ENCODE measurements at places on chromosomes 12 and 14. TPM values are rescaled to one million over a fixed set of nuclear protein-coding genes. Genes with fewer than 3 reads are reported as not detected.

DNA sequence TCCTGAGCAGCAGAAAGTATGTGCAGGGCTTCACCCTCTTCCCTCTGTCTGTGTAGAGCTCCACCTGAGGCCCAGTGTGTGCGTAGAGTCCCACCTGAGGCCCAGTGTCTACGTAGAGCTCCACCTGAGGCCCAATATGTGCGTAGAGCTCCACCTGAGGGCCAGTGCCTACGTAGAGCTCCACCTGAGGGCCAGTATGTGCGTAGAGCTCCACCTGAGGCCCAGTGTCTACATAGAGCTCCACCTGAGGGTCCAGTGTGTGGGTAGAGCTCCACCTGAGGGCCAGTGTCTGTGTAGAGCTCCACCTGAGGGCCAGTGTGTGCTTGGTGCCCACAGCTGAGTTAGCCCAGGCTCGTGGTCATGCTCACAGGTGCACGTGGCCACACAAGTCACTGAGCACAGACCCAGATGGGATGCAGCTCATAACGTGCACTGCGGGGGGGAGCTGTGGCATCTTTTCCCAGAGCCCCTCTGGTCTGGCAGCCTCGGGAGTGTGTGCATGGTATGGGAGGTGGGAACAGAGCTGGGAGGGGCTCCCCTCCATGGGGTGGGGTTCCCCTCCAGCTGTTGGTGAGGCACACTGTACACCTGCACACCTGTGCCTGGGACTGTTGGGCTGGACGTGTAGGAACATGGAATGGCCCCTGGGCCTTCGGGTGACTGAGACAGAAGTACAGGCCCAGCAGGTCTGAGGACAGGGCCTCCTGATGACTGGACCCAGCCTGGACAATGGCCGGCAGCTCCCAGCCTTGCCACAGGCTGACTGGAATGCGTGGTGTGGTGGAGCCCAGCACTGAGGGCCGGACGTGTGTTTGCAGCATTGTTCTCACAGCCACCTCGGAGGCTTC is 20.1 kb downstream of the PACS2 start:
- peak; percentile 46 for DNase-seq
- no peaks in the 10 kb centered on the region for H3K27me3 ChIP-seq
- peaks cover 16% of the 10 kb centered on the region for H3K4me1 ChIP-seq
- H3K27ac ChIP-seq = no peak overlapping the region

RNU4-1 gene
- not detected for total RNA-seq

- peaks cover 61% of the 10 kb centered on the region for H3K4me1 ChIP-seq
- no peaks in the 10 kb centered on the region for H3K36me3 ChIP-seq
- no peak for DNase-seq
- H3K27ac ChIP-seq = no peak overlapping the region
Measured at GRCh38 chr14:90603841-90604240, 207.0 kb downstream of the CALM1 start.

TBX3 gene
- 0.35 TPM for total RNA-seq

- H3K4me1 ChIP-seq = no peaks in the 10 kb centered on the region
- no peaks in the 10 kb centered on the region for H3K36me3 ChIP-seq
- no peak overlapping the region for H3K4me3 ChIP-seq
- no peaks in the 10 kb centered on the region for H3K27me3 ChIP-seq
- H3K27ac ChIP-seq = no peak overlapping the region
Measured at GRCh38 chr12:116325336-116325664, 47.8 kb upstream of the MED13L start.

DNA sequence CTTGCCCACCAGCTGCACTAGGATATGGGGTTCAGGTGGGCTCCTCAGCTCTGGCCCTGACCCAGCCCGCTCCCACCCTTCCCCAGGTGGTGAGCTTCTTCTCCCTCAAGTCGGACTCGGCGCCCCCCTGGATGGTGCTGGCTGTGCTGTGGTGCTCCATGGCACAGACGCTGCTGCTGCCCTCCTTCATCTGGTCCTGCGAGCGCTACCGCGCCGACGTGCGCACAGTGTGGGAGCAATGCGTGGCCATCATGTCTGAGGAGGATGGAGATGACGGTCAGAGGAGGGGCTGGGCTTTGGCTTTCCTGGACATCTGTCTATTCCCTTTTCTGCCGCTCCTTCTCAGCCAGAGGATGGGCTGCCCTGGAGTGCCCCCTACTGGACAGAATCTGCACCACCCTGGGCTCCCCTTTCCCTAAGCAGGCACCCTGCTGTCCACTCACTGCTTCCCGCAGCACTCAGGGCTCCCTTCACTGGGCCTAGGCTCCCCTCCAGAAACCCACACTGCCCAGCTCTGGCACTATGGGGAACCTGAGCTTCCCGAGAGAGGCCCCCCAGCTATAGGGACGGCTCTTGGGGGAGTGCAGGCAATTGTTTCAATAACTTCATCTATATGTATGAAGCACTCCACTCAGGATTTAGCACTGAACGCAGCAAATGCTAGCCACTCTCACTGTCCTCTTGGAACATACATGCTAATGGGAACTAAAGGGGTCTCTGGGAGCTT is 2.6 kb upstream of the P3H3 start:
- H3K36me3 ChIP-seq = no peaks in the 10 kb centered on the region
- peaks cover 46% of the 10 kb centered on the region for H3K27me3 ChIP-seq
- H3K4me3 ChIP-seq = peak overlapping the region; percentile 63
- peak; percentile 91 for DNase-seq
- peaks cover 45% of the 10 kb centered on the region for H3K4me1 ChIP-seq

DNA sequence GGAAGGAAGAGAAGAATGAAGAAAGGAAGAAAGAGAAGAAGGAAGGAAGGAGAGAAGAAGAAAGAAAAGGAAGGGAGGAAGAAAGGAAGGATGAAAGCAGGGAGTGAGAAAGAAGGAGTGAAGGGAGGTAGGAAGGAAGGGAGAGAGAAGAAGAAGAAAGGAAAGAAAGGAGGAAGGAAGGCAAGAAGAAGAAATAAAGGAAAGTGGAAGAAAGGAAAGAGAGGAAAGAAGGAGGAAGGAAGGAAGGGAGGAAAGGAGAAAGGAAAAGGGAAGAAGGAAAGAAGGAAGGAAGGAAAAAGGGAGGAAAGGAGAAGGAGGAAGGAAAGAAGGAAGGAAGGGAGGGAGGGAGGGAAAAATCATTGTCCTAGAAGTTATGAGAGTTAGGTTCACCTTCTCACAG is 696.6 kb upstream of the TMEM132C start:
- H3K27ac ChIP-seq = no peak overlapping the region
- H3K27me3 ChIP-seq = no peaks in the 10 kb centered on the region
- no peaks in the 10 kb centered on the region for H3K36me3 ChIP-seq
- no peak for DNase-seq
- no peaks in the 10 kb centered on the region for H3K4me1 ChIP-seq
- H3K4me3 ChIP-seq = no peak overlapping the region

DNA sequence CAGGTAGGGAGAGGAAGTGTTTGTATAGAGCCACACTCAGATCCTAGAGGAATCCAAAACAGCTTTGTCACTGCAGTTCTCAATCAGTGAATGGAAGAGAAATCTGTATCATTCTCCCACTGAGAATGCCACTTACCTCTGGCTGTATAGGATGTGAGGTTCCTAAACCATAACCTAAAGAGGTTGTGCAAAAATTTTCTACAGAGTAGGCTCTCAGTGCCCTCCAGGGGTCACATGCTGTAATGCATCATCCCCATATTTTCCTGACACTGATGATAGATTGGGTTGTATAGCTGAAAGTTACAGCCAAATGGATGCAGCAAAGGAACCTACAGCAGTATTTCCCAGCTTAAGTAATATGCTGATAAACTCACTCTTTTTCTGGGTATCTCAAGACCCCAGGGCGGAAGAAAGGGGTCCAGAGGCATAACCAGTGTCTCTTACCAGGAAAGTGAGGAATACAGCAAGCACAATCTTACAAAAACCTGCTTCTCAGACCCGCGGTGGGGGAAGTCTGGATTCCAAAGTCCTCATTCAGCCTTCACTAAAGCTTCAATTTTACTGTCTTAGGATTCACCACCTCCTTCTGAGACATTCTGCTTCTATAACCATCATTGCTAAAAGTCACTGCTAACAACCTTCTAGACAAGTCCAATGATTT is 3.8 kb downstream of the BCDIN3D start:
- H3K27me3 ChIP-seq = no peaks in the 10 kb centered on the region
- H3K36me3 ChIP-seq = no peaks in the 10 kb centered on the region
- H3K4me3 ChIP-seq = no peak overlapping the region
- no peak overlapping the region for H3K27ac ChIP-seq

DNA sequence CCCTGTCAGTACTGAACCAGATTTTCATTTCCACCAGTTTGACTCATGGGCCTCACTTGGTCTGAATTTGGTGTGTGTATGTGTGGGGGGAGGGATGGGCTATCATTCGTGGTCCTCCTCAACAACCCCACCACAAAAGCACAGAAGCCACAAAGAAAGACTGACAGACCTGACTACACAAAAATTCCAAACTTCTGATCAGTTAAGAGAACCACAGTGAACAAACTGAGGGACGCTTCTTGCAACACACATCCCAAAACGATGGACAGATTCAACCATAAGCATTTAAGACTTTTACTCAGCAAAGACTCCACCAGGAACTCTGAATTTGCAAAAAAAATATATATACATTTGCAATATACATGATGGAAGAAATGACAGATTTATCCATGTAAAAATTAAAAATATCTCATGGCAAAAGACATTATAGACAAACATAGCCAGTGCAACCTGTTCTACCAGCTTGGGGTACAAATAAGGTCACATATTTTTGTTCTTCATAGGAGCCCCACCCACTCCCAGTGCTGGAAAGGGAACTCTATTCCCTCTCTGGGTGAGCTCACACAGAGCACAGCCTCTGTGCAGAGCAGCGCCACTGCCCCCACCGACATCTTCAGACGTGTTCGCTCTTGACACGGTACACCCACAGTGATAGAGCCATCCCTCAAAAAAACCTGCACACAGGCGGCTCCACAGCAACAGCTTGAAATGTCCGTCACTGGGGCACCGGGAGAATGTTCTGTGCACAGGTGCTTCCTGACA is 49.7 kb downstream of the JAG2 start:
- H3K4me3 ChIP-seq = no peak overlapping the region
- H3K27me3 ChIP-seq = no peaks in the 10 kb centered on the region
- no peak overlapping the region for H3K27ac ChIP-seq

RERGL gene
- not detected for total RNA-seq

RTN1 gene
- 4.3 TPM for total RNA-seq

- no peak for DNase-seq
- H3K4me1 ChIP-seq = no peaks in the 10 kb centered on the region
- H3K36me3 ChIP-seq = no peaks in the 10 kb centered on the region
- H3K27me3 ChIP-seq = no peaks in the 10 kb centered on the region
- no peak overlapping the region for H3K4me3 ChIP-seq
- no peak overlapping the region for H3K27ac ChIP-seq
Measured at GRCh38 chr14:37816135-37816534, 220.7 kb downstream of the TTC6 start.

PROX2 gene
- total RNA-seq = 0.31 TPM

EFCAB11 gene
- total RNA-seq = 6.6 TPM

DNA sequence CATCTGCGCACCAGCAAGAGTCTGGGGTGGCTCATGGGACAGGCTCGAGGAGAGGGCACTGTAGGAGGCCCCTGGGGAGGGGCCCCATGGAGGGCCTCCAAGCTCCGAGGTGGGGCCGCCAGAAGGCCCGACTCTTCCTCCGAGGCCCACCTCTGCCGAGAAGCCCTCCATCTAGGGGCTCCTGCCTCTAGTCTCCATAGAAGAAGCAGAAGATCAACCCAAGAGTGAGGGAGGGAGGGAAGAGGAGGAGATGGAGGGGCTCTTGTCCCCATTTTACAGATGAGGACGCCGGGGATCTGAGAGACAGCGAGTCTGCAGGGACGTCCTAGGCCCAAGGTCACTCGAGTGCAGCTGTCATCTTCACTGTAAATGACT is 41.2 kb downstream of the DIO3 start:
- no peak overlapping the region for H3K4me3 ChIP-seq
- no peaks in the 10 kb centered on the region for H3K27me3 ChIP-seq
- DNase-seq = no peak

DNA sequence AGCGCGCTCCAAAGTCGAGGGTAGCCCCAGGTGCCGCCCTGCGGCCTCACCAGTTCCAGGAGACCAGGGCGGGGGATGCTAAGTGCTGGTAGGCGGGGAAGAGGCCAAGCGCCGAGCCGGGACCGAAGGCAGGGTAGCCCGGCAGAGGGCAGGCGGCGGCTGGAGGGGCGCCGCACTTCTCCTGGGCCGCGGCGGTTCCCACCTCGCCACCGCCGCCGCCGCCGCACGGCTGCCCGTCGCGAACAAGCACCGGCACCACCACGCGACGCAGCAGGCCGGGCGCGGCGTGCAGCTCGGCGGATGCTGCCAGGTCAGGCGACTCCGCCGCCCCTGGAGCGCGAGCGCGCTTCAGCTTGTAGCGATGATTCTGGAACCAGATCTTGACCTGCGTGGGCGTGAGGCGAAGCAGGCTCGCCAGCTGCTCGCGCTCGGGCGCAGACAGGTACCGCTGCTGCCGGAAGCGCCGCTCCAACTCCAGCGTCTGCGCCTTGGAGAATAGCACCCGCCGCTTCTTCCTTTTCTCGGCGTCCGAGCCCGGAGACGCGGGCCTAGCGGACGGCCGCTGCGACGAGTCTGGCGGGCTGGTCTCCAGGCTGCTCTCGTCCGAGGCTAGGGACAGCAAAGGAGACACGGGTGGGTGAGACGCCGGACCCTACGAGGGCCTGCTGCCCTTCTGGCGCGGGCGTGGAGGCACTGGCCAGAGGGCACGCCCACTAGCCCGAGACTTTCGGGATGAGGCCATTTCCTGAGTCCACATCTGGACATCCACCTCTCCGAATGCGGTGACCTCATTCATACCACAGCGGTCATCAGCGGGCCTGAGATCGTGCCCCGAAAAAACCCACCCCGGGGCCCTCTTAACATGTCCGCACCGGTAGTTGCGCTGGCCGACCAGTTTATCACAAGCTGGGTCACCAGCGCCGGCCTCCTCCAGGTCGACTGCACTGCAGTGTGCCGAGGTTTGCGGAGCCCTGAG is 1.3 kb downstream of the NKX2-8 start:
- peaks cover 100% of the 10 kb centered on the region for H3K27me3 ChIP-seq
- no peaks in the 10 kb centered on the region for H3K36me3 ChIP-seq
- DNase-seq = peak; percentile 83
- H3K4me3 ChIP-seq = peak overlapping the region; percentile 55
- peaks cover 40% of the 10 kb centered on the region for H3K4me1 ChIP-seq
